ENCODE measurements at places on chromosomes 3 and 15.

GRCh38 chr15:61892140-61892539 lies 168.1 kb downstream of the VPS13C start:
- DNase-seq = no peak

DNA sequence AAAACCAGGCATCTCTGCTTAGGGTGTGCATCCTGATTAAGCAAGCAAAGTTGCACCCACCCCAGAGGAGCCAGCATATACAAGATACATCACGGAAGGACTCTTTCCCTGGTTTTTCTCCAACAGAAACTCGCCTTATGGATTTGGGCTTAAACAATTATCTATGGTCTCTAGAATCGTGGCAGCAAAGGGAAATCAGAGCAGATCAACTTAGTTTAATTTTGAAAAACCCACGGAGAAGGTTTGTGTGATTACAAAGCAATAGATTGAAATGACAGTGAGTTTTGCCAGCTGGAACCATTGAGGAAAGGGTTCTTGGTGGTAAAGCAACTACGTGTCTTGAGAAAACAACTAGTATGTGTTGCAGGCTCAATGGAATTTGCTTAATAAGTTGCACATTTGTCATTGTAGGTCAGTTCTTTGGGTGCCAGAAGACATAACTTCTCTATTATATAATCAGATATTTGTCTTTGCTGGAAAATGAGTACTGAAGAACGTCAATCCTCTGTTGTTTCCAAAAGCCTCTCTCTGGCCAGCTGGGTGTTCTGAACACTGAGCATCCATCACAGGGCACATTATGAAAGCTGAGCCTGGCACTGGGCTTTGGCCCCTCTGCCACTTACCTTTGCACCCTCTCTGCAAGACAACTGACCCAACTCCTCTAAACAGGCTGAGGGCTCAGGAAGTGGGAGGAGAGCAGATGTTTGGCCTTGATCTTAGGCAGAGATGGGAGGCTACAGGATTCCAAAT lies 75.7 kb upstream of the FBN1 start:
- DNase-seq = no peak

DNA sequence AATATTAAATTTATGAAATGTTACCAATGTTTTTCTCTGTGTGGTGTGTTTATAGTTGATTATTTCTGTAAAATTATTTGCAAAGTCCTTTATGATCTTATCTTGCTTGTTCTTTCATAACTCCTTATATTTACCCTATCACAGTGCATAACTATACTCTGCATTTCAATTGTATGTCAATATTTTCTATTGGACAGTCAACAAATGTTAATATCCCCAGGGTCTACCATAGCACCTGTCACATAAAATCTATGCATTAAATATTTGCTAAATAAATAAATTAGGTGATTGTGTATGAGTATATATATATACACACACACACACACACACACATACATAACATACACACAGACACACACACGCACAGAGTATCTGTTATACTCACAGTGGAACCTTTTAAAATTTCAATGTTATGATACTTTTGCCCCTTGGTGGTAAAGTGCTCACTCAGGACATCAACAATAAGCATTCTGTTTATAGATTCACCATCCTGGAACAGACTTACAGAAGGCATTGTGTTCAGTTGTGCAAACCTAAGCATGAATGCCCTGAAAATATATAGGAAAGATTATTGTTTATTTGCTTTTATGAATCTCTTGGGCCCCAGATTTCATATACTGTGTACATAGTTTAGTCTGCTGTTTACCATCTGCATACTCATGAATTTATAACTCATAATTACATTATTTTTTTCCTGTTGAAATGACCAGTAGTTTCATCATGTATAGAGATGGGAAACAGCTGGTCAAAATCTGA lies 443.7 kb downstream of the EPHA6 start:
- no peak for DNase-seq

DNA sequence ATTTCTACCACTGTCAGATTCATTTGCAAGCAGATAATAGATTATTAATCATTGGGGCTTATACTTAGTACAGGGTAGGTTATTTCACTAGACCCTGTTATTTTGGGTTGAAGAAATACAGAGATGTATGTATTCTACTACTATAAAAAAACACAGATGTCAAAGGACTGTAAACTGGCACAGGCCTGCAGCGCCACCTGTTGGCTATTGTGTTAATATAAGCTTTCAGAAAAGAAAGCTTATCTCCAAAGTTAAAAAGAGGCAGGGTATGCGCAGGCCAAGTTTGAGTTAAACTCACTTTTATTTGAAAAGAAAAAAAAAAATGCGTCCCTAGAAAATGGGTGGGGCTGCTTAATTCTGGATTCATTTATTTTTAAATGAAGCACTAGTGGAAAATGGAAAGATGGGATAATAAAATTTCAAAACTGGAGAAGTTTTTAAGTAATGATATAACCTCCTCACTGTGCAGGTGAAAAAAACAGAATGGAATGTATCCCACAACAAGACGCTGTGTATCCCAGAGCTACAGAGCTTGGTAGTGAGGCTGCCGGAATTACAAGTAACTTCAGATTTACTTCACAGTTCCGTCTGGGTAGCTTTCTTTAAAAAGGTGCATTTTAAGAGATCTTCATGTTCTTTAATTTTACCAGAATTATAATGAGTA lies 407.2 kb upstream of the TGFBR2 start:
- peak; percentile 63 for DNase-seq

DNA sequence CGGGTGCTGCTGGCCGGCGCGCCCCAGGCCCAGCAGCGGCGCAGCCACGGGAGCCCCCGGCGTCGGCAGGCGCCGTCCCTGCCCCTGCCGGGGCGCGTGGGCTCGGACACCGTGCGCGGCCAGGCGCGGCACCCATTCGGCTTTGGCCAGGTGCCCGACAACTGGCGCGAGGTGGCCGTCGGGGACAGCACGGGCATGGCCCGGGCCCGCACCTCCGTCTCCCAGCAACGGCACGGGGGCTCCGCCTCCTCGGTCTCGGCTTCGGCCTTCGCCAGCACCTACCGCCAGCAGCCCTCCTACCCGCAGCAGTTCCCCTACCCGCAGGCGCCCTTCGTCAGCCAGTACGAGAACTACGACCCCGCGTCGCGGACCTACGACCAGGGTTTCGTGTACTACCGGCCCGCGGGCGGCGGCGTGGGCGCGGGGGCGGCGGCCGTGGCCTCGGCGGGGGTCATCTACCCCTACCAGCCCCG lies 777 bp downstream of the LOXL1 start:
- DNase-seq = peak; percentile 38
